ENCODE measurements at places on chromosomes 6 and 20. TPM values are rescaled to one million over a fixed set of nuclear protein-coding genes. Genes with fewer than 3 reads are reported as not detected.

The KCNK16 gene
- total RNA-seq = not detected

The GRIK2 gene
- total RNA-seq = 0.19 TPM

The GRM4 gene
- total RNA-seq = under 0.01 TPM

The CLVS2 gene
- total RNA-seq = not detected

The CCDC170 gene
- 2.0 TPM for total RNA-seq

The CRYBG1 gene
- total RNA-seq = 5.5 TPM

The OSBPL2 gene
- 29.6 TPM for total RNA-seq

The SLC32A1 gene
- not detected for total RNA-seq

The IRAK1BP1 gene
- 4.5 TPM for total RNA-seq

The AIF1 gene
- not detected for total RNA-seq

The SNAI1 gene
- total RNA-seq = 0.68 TPM

The MCCD1 gene
- total RNA-seq = not detected

The TAGAP gene
- total RNA-seq = not detected

The TMEM244 gene
- not detected for total RNA-seq

The TMEM170B gene
- 1.9 TPM for total RNA-seq

The DSP gene
- total RNA-seq = 0.25 TPM

The DDRGK1 gene
- total RNA-seq = 47.0 TPM

The PCK1 gene
- total RNA-seq = not detected

The PLG gene
- not detected for total RNA-seq

The HECA gene
- 26.7 TPM for total RNA-seq

The WFDC10A gene
- total RNA-seq = not detected

The POM121L2 gene
- total RNA-seq = not detected

The CCM2L gene
- total RNA-seq = 0.53 TPM

The PRDM13 gene
- not detected for total RNA-seq

The KHDC1L gene
- total RNA-seq = not detected

The TPD52L1 gene
- 29.0 TPM for total RNA-seq

The GLP1R gene
- not detected for total RNA-seq

The FAM83C gene
- total RNA-seq = not detected

The GINS1 gene
- 4.0 TPM for total RNA-seq

The OPN5 gene
- total RNA-seq = 1.1 TPM

The PSORS1C1 gene
- total RNA-seq = 0.92 TPM

The DIDO1 gene
- total RNA-seq = 38.2 TPM

The SPINT4 gene
- not detected for total RNA-seq

The APMAP gene
- total RNA-seq = 126 TPM

The ATP6V1G2 gene
- 3.3 TPM for total RNA-seq

The FAM162B gene
- total RNA-seq = 0.40 TPM

The LIN28B gene
- not detected for total RNA-seq

The WFDC12 gene
- not detected for total RNA-seq

The MUC21 gene
- not detected for total RNA-seq

The TTBK1 gene
- under 0.01 TPM for total RNA-seq

The F13A1 gene
- total RNA-seq = not detected

The PGC gene
- total RNA-seq = not detected

The STMND1 gene
- total RNA-seq = not detected

The PPP1R16B gene
- total RNA-seq = 0.75 TPM

The PRR18 gene
- total RNA-seq = not detected

The BNIP5 gene
- not detected for total RNA-seq
